Fibroblast of skin of left biceps (primary cell): ENCODE measurements at places on chromosomes 2 and 18.

- DNase-seq, result no peak
Observed at GRCh38 chr2:11292464-11293255, 51.8 kb downstream of the ROCK2 start.

DNA sequence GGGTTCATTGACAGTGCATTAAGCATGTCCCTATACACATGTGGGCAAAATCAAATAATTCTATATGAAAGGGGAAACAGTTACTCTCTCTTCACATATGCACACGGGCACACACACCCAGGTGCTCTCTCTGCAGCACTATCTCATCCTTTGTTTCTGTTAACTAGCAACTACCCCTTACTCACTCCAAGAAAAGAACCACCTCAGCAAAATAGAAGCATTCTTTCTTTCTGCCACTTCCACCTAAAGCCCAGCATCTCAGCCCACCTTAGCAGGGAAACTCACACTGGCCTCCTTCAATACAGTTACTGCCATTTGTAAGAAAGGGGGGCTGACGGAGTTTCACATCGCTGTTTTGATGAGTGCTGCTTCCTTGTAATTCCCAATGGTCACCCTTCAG, 216.3 kb upstream of the ID2 start:
- DNase-seq, result no peak

- no peak for DNase-seq
Observed at GRCh38 chr2:71784734-71785511, 331.6 kb downstream of the DYSF start.

GRCh38 chr2:9543557-9543956, 12.1 kb downstream of the ADAM17 start:
- DNase-seq, result no peak

DNA sequence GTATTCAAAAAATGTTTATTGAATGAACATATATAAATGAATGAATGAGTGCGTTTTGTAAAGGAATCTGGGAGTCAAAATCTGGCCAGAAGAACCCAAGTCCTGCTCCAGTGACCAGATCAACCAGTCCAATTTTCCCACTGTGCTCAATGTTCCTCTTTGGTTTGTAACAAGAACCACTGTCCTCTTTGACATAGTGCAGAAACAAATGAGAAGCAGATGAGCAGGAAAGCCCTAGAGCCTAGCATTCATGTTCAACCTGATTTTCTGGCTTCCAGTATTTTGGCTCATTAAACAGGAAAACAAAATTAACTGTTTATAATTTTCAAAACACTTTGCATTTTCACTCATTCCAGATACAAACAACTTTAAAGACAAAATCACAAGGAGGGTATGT, 23.2 kb downstream of the FAM124B start:
- DNase-seq, result no peak

DNA sequence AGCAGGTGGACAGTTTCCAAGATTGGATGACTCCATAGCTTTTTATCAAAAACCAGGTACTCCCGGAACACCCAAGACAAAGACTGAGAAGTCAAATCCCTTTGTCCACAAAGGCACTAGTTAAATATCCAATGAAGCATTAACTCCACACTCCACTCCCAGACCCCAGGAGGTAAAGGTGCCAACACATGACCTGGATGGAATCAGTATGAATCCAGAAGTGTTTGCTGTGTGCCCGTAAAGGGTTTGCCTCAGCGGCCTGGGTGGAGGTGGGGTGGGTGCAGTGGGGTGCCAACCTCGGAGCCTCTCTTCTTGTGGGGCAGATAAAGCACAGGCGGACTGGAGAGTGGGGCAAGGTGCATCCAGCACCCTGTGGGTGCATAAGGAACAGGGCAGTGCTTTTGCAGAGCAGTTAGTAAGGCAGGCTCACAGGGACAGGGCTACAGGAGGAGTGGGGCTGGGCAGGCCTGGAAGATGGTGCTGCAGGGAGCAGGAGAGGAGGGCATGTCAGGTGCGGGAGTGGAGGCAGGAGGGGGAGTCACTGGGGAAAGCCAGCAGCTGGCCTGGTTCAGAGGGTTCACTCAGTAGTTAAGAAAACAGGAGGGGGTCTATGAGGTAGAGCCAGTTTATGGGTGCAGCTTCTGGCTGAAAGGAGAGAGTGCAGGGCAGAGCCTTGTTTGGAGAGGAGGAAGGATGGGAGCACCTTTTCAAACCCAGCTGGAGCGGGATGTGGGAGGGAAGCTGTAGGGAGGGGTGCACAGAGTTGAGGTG, 208.4 kb upstream of the SMAD2 start:
- DNase-seq, result no peak

DNA sequence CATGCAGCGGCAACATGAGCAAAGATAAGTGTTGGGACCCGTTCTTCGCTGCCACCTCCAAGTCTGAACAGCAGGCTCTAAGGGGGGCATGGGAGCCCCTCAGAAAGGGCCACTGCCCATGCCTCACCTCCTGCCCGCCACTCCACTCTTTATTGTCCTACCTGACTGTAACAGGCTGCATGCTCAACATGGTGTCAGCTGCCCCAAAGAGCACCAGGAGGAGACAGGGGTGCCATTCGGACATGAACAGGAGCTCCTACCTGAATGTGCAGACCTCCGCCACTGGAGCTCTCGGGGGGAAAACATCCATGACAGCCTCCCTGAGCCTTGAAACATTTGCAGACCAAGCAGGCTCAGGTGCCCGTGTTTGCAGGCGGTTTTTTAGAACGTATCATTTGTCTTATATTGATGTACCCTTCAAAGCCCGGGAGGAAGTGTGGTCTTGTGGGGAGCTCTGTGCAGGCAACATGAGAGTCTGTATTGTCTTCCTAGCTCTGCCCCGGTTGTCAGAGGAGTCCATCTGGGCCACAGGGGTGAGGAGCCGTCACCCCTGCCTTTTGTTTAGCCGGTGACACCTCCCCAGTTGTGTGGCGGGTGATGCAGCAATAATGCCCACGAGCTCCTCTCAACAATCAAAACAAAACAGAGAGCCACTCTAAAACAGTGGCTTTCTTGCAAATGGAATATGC, 35.1 kb upstream of the CD8A start:
- no peak for DNase-seq

DNA sequence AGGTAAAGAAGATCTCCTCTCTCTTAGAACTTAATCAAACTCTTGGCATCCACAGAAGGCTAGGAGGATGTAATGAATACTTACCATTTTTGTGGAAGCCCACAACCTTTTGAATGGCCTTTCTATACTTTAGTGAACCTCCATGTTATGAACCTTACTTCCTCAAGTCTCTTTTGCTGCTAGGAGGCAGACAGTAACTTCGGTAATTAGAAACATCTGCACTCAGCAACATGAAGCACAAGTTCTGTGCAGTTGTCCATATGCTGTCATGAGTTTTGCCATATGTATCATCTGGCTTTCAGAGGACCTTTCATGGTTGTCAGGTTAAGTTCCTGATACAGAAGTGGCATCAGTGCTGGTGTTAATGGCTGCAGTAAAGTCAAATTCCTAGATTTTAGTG, 50.4 kb downstream of the PDK1 start:
- peak; percentile 77 for DNase-seq

- DNase-seq, result no peak
Observed at GRCh38 chr2:126788652-126789051, 110.0 kb upstream of the TEX51 start.

DNA sequence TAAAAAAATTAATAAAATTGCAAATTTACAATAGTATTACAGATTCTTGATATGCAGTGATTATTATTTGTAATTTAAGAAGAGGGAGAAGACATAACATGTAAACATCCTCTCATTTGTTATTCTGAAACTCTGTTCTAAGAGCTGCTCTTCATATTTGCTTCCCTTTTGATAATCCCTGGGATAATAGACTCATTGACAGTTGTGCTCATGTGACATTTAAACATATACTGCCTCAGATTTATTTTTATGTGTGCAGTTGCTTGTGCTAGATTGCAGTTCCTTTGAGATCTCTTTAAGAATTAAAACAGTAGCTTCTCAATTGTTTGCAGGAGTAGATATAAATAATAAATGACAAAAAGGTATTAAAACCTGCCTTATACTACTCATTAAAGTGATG, 605.1 kb upstream of the CNTNAP5 start:
- DNase-seq, result no peak

- no peak for DNase-seq
Observed at GRCh38 chr18:56747032-56747658, 96.0 kb downstream of the WDR7 start.

DNA sequence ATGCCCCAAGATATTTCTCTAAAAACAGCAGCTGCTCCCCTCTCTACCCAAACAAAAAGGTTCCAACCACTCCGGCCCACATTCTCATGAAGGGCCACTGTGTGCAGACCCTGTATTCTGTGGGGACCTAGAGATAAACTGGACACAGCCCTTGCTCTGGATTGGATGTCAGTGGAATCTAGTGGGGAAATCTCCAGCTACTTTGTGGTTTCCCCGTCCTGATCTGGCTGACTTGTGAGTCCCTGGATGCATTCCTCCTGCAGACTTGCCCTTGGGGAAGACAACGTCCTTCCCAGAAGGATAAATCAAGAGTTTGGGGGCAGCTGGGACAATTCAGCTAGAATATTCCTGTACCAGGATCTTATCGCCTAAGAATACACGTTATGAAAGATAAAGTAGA, 151.1 kb downstream of the FSHR start:
- DNase-seq, result no peak

GRCh38 chr2:147122944-147123343, 721.9 kb upstream of the ACVR2A start:
- no peak for DNase-seq

- DNase-seq, result no peak
Observed at GRCh38 chr18:2911533-2911932, 64.7 kb downstream of the EMILIN2 start.

- no peak for DNase-seq
Observed at GRCh38 chr18:9831036-9831722, 54.6 kb upstream of the TXNDC2 start.

DNA sequence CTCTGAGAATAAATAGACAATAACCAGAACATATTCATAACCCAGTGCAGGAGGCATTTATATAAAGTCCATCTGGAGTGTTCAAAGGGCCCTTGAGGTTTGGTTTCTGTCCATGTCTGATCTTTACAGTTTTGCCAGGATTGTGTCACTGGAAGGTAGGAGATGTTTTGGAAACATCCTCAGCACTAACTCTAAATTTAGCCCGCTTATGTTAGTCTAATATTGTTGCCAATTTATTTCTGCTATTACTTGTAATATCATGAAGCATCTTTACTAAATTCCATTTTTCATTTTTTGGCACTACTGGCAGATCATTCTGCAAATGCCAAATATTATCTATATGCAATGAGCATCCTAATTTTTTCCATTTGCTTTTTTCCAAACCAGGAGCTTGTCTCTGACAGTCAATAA, 22.4 kb upstream of the REV1 start:
- DNase-seq, result no peak

DNA sequence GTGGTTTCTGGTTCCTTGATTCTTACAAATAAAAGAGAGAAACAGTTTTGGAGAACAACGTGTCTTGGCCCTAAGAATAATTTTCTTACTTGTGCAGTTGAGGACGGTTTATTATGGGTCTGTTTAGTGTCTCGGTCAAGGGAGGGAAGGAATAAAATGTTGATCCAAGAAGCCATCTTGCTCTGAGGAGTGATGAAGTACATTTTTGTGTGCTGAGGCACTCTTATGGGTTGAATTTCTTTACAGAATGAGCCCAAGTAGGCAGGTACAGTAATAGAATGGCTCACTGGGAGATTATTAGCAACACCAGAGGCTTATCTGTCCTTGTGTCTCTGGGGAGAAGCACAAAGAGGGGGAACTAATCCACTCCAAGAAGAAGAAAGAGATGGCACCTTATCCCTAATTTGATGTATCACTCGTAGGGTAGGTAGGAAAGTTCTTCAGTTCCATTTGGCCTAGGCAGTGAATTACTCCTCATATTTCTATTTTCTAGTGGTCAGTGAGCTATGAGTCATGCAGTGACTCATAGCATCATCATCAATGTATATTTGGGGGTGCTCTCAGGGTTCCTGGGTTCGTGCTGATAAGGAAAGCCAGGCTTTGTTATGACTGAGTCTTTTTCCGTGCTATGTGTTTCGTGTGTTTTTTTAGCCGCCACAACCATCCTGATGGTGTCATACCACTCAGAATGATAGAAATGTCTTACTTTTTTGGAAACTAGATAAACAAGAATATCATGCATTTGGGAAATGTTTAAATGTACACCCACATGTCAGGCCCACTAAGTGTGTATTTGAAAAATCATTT, 250.1 kb upstream of the CTAGE1 start:
- peak; percentile 70 for DNase-seq

DNA sequence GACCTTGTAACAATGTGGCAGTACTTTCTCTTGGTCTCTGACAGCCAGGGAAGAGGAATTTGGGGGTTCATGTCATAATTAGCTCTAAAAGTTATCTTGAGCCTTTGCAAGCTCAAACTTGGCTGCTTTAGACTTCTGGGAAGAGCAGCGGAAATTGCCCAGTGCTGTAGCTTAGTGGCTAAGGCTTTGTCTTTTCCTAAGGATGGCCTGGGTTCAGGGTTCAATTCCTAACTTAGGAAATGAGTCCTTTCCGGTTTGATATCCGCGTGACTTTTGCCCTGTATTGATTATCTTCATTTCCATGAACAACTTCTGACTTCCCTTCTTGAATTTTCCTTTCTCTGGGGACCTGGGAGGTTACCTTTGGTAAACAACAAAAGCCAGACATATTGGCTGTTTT, 961.0 kb downstream of the CNTNAP5 start:
- DNase-seq, result no peak

DNA sequence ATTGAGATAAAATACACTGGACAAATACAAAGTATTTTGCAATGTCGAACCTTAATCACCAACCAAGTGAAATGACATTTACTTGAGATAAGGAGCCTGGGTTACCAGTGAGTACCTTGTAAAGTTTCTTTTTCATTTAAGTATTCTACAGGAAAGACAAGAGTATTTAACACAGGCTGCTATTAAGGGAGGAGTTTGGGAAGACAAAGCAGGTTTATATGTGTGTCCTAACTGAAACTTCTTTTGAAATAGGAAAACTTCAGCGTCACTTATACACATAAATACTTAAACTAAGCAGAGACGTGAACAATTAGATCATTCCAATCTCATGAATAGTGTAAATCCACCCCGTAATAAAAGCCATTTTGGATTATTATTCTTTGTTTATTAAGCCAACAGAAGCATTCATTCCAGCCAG, 126.7 kb upstream of the CYP26B1 start:
- DNase-seq, result no peak

DNA sequence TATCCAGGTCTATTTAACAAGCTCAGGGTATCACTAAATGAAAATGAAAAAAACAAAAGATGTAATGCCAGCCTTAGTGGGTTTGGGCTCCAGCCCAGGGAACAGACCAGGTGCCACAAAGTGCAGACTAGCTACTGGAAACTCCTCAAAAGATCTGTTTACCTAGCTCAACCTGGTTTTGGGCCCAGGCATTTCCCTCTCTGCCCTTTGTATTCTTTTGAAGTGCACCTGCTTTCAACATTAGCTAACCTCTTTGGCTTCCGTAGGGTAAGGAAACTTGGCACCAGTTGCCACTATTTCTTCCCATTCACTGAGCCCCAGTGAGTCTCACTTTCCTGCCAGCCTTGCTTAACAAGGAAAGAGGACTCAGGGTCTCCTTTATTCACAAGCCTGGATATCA, 123.6 kb upstream of the CDCA7 start:
- DNase-seq, result no peak

- no peak for DNase-seq
Observed at GRCh38 chr18:60110836-60111235, 211.0 kb downstream of the PMAIP1 start.
